ENCODE measurements at places on chromosomes 12 and 14.

DNA sequence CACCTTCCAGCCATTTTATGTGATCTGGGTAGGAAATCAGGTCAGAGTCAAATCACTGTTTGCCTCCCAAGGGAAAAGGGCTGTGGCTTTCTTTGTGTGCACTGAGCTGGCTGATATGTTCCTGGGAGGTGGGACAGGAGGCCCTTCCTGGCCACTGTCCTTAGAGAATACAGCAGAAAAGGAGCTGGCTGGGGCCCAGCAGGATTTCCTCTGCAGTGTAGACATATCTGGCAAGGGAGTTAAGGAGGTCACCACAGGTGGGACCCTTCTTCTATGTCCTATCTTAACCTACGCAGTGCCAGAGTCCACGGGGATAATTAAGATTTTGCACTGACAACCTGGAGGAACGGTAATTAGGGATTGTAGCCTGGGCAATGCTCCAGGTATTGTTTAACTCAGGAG is 145.3 kb downstream of the NTF3 start:
- DNase-seq: no peak

DNA sequence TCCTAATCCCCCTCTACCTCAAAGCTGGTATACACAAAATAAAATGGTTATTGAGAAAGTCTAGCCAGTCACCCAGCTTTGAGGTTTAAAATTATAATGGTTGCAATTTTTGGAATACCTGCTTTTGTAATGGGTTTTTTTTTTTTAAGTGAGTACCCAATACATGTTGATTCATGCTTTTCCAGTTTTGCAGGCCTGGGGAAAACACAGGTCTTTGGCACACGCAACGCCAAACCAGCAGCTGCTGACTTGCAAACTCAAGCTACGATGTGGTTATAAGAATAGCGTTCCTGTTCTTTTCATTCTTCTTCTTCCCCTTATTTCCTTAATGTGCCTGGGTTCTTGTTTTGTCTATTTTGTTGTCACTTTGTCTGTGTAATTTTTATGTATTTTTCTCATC is 233.0 kb downstream of the EGLN3 start:
- DNase-seq: no peak

- no peak for DNase-seq
These were observed 67.6 kb downstream of the RMST start for GRCh38 chr12:97530245-97530644.

- no peak for DNase-seq
These were observed 1.2 kb upstream of the BMAL2 start for GRCh38 chr12:27331291-27331926.

GRCh38 chr12:124099661-124100060 is 126.6 kb downstream of the ZNF664 start:
- DNase-seq: no peak

DNA sequence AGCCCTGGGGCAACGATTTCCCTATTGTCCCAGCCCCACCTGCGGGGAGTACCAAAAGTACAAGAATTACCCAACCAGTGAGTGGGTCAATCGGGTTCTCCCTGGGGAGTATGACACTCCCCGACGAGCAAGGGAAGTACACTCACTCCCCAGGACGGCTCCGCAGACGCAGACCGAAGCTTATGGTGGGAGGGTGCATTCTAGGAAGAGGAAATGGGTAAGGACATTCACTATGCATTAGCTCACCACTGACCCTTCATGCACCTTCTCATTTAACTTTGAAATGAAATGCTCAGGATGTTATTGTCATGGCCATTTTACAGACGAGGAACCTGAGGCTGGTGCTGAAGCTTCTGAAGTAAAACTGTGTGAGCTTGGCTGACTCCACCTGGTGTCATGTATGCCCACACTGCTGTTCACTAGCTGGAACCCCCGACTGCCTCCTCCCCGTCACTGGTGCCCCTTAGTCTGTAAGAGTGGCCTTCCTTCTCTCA is 45.8 kb upstream of the TMED10 start:
- no peak for DNase-seq

GRCh38 chr12:12499909-12500604 is 62.6 kb downstream of the DUSP16 start:
- no peak for DNase-seq

- DNase-seq: no peak
These were observed 2.5 kb upstream of the HOXC9 start for GRCh38 chr12:53997204-53998109.

- no peak for DNase-seq
These were observed 430 bp downstream of the SLC41A2 start for GRCh38 chr12:104957719-104958000.

DNA sequence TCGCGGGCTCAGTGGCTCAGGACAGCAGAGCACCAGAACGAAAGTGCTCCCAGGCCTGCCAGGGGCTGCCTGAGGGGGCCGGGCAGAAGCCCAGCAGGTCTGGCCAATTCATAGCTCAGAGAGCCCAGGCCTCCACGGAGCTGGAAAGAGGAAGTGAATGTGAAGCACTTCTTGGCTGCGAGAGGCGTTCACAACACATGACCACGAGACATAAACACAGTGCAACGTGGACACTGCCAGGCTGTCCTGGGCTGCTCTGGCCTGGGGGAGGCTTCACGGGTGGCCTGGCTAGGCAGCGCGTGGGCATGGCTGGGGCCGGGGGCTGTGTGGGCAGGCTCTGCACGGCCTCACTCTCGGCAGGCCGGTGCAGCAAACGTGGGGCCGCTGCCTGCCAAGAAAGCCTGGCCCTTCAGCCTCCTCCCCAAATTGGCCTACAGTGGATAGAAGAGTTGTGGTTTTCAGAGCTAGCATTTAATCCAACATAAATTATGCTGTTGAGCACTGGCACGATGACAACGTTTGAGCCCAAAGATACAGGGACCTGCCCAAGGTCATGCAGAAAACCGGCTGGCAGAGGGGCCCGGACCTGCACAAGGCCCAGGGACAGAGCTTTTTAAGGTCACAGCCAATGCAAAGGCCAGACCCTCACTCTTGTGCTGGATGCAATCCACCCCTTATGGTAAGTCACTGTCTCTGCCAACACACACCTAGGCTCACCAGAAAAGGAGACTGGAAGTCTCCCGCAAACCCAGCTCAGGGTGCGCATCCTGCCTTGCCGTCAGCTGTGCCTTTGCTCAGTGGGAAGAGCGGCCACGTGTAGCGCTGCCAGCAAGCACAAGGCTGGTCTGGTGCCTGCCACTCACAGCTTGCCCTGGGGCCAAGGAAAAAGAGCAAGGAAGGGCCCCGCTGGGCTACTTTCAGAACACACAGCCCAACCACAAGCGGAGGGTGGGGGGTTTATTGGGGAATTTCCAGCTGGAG is 8.6 kb downstream of the SLC25A29 start:
- no peak for DNase-seq

DNA sequence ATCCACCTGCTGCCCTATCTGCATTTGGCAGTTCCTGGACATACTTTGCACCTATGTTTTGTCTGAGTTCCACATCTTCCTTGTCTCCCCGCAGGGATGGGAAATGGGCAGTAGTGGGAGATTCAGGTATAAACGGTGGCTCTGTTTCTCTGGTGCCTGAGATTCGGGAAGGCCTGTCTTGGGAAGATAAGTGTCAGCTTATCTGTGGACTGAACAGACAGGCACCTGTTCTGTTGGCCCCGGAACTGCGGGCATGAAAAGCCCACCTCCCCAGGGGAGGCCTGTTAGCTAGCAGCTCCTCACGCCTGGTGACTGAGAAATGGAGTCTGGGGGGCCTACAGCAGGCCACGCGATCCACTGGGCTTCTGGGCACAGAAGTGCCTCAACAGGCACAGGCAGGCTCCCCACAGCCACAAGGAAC is 5.8 kb downstream of the PHB2 start:
- no peak for DNase-seq

- DNase-seq: no peak
These were observed 27.1 kb upstream of the PRMT8 start for GRCh38 chr12:3463921-3464320.

DNA sequence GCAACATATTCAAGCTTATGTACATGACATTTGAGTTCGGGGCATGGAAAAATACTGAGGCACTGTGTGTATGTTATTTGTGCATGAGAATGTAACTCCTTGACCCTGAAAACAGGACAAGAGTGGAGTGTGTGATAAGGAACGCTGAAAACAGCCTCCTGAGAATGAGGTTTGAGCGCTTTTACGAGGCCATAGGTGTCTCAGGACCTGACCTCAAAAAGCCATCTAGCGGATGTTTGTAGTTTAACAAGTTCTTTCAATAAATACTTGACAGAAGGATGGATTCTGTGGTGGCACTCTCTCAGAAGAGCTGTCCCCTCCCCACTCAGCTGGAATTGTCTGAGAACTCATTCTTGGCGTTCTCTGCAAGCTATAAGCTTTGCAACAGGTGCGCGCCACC is 350.5 kb upstream of the TMTC1 start:
- DNase-seq: no peak

- no peak for DNase-seq
These were observed 54.7 kb upstream of the OTOGL start for GRCh38 chr12:80044694-80045046.

GRCh38 chr12:15767301-15767700 is 21.9 kb downstream of the EPS8 start:
- DNase-seq: no peak

DNA sequence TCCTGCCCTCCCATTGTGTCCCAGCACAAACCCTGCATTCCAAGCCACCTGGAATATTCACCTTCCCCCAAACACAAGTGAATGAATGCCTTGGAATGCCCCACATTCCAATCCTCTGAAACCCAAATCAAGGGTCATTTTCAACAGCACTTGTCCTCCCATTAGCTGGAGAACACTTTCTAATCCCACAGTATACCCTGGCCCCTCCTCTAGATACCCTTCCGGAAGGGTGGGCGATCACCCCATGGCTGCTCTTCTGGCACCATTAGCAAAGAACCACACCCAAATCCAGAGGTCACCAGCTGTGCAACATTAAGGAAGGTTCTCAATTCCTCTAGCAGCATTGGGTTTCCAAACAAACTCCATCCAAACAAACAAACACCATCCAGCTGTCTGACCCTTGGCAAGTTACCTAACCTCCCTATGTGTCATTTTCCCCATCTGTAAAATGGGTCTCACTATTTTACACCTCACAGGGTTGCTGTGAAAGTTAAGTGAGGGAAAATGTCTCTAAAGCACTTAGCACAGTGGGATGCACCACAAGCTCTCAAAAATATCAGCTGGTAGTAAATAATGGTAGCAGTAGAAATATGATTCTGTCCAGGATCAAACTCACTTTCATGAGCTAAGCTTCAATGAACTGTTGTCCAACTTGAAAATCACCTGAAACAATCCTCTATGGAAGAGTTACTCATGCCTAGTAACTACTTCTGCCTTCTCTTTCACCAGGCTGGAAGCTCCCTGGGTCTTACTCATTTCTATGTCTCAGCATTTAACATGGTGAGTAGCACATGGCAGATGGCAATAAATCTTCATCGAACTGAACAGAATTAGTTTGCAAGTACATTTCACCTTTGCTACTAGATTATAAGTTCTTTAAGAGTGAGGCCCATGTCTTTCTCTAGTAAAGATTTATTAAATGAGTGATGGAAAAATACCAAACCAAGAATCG is 5.3 kb downstream of the NUAK1 start:
- no peak for DNase-seq

DNA sequence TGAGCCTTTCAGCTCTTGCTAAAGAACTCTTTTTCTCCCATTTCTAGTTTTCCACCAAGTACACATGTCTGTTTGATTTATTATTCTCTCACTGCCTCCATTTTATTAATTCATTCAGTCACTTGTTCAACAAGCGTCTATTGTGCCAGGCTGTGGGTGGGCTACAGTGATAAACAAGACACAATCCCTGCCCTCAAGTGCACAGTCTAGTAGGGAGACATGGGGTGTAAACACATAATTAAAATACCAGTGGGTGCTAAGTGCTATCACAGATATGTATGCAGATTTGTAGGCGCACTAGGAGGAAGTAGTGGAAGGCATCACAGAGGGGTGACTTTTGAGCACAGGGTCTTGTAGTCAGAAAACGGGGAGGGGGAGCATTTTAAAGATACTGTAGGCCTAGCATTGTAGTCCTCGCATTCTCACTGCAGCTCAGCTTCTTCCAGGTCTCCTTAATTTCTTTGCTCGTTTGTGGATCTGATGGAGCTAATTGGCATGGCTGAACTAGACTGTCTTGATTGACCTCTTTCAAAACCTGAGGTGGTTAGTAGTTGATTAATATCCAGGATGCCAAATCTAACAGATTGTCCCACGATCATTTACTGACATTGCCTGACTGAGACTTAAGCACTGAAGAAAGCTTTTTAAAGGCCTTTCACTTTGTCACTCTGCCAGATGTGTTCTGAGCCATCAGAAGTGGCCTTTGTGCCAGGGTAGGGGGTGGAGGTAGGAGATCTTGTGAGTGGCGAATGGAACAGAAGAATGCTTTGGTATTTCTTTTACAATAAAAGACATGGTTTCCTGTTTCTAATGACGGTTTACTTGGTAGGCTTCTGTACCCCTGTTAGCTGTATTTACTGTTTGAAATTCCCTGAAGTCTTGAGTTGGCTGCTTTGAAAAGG is 116.9 kb downstream of the DIP2B start:
- DNase-seq: no peak

All from activated T-cell treated with anti-CD3 and anti-CD28 coated beads, Interleukin-2, amount 50 U/mL, for 24 hours (primary cell).